ENCODE measurements at places on chromosomes 16 and 17.

DNA sequence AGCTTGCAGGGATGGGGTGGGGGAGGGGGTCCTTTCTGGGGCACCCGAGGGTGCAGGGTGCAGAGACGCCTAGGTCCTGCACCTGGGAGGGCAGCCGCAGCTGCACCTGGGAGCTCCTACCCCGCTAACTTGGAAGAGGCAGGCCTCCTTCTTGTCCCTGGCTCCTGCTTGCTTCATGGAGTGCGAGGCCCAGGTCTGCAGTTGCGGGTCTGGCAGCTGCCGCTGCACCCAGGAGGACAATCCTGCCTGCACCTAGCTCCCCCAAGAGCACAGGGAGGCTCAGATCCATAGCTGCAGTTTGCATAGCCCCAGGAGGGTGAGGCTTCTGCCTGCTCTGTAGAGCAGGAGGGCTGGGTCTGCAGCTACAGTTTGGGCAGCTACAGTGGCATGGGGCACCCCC, 26.6 kb downstream of the GNGT2 start:
- no peak for DNase-seq

DNA sequence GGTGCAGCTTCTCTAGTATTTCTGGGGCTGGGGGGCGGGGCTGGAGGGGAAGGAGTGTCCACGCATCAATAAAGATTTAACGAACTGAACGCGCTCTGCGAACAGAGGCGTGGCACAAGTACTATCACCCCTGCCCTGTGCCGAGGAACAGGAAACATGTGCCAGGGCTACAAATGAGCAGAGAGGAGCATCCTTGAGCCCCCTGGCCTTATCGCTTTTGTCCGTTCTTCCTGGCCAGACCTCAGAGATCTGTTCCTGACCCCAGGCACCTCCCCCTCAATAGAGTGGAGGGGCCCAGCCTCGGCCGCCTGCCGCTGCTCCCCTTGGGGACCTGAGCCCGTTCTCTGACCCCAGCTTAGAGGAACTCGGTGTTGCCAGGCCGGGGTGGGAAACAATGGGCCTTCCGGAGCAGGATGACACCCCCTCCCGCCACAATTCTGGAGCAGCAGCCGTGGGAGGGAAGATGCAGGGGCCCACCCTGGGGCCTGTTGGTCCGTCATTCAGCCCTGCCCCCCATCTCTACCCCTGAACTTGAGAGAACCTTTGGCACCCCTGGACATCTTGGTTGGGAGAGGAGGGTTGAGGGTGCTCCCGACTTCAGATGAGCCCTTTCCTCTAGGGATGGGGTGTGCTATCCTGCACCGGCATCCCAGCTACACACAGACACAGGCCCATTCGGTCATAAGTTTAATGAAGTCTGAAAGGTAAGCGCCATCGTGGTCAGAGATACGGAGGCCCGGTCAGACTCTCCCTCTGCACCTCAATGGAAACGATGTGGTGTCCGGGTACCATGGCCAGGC, 1.1 kb downstream of the NAA38 start:
- no peak for DNase-seq

DNA sequence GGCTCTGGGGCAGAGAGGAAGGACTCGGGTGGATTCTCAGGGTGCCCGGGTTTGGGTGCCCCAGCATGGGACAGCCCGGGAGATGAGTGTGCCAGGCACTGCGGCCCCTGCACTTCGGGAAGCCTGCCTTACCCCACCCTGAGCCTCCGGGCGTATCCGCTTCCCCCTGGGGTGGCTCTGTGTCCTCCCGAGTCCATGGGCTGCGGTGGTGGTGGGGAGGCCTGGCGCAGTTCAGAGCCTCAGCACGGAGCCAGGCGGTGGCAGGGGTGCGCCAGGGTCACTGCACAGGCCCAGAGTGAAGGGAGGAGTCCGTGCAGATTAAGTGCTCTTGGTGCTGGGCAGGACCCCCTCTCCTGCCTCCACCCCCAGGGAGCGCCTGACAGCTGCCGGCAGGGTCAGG, 20.7 kb downstream of the MYBBP1A start:
- DNase-seq = no peak

- no peak for DNase-seq
Observed at GRCh38 chr16:86100205-86101136, 201.5 kb downstream of the IRF8 start.

DNA sequence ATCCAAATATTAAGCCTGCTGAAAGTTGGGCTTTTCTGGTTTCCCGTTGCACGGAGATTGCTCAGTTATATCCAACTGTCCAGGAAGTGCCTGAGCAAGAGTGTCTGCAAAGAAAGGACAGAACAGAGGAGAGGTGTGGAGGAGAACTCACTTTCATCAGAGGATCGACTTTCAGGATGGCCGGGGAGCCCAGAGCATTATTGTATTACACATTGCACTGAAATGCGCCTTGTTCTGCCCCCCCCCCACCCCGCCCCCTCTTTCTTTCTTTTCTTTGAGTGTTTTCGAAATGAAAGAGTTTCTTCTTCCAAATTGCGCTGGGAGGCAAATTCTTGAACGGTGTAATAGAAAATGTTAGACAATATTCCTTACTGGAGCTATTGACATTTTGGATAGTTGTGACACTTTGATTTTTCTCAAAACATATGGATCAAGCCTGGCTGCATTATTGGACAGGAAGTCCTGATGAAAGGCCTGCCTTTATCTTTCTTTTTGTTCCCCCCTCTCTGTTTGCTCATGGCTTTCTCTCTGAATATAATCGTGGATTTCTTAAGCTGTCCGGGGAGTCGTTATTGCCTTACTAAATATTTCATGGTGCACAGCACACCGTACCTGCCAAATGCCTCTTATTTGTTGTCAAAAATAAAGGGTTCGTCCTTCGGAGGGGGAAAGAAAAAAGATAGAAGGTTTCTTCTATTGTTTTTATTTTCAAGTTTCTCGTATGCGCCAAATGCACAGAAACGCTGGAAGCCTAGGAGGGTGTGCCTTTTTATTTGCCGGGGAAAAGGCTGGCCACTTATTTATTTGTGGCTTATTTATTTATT, 110.8 kb downstream of the IRX3 start:
- DNase-seq = peak; percentile 47

DNA sequence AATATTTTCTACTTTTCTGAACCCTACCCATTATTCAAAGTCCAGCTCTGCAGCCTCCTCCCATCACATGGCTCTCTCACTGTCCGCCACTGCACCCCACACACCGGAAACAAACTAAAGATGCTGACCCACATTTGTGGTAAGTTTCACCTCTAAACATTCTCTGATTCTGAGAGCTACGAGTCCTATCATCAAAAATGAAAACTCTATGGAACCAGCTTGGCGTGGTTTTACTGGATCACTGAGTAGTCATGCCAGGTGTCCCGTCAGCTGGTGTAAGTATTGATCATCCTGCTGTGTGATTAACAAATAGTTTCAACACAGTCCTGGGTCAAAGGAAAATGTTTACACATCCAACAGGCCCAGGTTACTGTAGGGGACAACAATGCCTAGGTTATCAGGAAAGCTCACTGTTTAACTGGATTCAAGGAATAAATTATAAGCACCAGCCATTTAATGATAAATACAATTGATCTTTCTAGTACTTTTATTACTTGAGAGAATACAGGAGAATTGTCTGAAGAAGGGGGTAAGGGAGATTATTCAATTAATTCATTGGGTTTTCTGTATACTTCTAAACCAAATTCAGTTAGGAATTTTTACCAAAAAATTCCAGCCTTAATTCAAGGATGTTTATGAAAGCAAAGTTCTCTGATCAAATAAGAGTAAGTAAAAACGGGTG, 33.9 kb downstream of the CYTH1 start:
- DNase-seq = no peak

- no peak for DNase-seq
Observed at GRCh38 chr17:27536781-27537180, 80.5 kb downstream of the KSR1 start.
